ENCODE measurements at places on chromosomes 3 and 15. TPM values are rescaled to one million over a fixed set of nuclear protein-coding genes. Genes with fewer than 3 reads are reported as not detected.

- DNase-seq = no peak
Observed at GRCh38 chr3:186844908-186845307, 2.4 kb downstream of the ADIPOQ start.

- DNase-seq = no peak
Observed at GRCh38 chr3:45712434-45713110, 23.4 kb downstream of the SACM1L start.

ATG7 gene
- 38.6 TPM for total RNA-seq

- DNase-seq = no peak
Observed at GRCh38 chr3:127304121-127304744, 16.4 kb upstream of the PRR20G start.

DNA sequence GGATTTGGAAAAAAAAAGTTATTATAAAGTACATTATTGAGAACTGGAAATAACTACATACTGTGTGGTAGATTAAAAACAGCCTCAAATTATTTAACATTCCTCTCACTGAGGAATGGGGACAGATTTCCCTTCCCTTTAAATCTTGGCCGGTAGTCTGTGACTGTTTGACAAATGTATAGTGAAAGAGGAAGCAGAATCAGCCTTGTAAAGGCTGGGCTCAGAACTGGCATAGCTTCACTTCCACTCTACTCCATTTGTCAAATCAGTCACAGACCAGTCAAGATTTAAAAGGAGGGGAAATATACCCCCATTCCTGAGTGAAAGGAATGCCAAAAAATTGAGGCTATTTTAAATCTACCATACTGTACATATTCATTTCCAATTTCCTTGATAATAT lies 18.2 kb upstream of the B4GALT4 start:
- DNase-seq = no peak

GRCh38 chr15:95742836-95743235 lies 587.7 kb upstream of the NR2F2 start:
- DNase-seq = no peak

PRTG gene
- total RNA-seq = not detected

DNA sequence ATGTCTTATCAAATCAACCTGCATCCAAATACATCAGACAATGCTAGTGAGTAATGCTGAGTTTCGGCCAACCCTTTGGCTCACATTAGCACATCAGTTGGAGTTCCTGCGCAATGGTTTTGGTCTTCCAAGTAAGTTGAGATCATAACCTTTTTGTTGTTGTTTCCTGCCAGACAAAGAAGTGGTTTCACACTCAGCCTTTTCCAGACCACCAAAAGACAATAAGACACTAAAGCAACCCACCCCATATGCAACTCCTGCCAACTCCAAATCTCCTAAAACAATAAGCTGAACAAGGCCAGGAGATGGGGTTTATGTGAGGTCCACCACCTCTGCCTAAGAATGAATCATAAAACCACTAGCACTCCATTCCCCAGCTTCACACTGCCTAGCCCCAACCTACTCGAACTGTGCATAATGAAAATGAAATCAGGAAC lies 177.0 kb downstream of the ERC2 start:
- peak; percentile 14 for DNase-seq

GRCh38 chr3:177201700-177202397 lies 4.6 kb upstream of the TBL1XR1 start:
- DNase-seq = peak; percentile 65

DNA sequence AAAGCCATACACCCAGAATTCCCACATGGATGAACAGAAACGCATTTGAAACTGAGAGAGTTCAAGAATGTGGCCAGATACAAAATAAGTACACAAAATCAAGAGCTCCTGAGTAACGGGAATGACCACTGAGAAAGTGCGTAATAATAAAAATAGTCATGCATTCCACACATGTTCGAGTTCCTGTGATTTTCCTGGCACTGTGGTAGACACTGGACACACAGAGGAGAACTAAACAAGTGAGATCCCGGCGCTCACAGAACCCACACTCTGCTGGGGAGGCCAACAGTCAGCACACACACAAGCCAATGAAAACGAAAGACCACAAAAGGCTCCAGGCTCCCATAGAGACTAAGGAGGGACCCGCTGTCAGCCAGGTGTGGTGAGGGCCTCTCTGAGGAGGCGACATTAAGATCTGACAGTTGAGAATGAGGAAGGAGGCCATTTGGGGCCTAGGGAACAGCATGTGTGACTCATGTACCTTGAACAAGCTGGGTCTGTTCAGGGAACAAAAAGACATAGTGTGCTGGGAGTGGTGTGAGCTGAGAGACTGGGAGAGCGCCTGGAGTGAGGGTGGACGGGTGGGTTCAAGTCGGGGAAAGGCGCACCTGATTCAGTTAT lies 5.1 kb downstream of the FAM107A start:
- no peak for DNase-seq

CPB1 gene
- not detected for total RNA-seq

DNA sequence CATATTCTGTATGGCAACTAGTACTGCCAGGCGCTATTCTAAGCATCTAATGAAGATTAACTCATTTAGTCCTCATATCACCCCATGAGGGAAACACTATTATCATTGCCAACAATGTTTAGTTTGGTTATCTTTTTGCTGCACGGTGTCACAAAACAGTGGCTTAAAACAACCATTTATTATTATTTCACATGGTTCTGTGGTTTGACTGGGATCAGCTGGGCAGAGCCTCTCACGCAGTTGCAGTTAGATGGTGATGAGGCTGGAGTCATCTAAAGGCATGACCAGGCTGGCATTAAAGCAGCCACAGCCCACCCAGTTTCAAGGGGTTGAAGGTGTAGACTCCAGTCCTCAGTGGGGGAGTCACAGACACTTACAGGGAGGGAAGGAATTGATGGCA lies 32.8 kb upstream of the RASA2 start:
- no peak for DNase-seq

DNA sequence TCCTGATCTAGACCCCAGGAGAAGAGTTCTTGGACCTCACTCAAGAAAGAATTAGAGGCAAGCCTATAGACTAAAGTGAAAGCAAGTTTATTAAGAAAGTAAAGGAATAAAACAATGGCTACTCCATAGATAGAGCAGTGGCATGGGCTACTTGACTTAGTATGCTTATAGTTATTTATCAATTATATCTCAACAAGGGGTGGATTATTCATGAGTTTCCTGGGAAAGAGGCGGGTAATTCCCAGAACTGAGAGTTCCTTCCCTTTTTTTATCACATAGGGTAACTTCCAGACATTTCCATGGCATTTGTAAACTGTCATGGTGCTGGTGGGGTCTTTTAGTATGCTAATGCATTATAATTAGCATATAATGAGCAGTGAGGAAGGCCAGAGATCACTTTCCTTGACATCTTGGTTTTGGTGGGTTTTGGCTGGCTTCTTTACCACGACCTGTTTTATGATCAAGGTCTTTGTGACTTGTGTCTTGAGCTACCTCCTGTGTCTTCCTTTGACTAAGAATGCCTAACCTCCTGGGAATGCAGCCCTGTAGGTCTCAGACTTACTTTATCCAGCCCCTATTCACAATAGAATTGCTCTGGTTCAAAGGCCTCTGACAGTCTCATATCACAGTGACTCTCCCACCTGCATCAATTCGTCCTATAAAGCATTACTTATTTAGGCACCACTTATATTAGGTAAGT lies 35.3 kb upstream of the PLSCR2 start:
- no peak for DNase-seq

DNA sequence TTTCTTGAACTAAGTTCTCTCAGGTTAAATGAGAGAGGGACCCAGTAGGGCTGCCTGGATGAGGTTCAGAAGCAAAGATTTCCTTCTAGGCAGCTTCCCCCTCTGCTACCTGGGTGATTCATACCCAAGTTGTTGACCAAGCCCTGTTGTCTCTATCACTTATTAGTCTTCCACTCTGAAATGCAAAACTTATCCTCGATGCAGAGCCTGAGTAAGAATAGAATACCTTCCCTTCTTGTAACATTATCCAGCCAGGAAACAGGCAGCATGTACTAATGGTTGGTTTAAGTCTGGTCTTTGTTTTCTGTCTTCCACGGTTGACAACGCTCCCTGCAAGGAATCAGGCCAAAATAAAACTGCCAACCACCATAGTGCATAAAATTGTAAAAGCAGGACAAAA lies 377.3 kb downstream of the MECOM start:
- no peak for DNase-seq

TUSC7 gene
- not detected for total RNA-seq

DNA sequence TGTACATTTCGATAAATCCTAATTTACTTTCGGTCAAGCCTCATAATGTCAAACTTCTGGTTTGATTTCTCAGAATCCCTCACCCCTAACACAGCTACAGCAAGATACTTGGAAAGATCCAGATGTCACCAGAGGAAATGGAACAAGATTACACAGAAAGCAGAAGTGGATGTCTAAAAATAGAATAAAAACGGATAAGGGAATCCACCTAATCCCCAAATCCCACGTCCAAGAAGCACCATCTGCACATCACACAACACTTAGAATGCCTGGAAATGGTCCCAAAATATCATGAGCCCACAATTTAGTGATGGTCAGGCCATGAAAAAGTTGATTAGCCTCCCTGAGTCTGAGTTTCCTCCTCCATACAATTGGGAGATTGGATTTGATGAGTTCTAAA lies 61.7 kb downstream of the AGTR1 start:
- no peak for DNase-seq

DNA sequence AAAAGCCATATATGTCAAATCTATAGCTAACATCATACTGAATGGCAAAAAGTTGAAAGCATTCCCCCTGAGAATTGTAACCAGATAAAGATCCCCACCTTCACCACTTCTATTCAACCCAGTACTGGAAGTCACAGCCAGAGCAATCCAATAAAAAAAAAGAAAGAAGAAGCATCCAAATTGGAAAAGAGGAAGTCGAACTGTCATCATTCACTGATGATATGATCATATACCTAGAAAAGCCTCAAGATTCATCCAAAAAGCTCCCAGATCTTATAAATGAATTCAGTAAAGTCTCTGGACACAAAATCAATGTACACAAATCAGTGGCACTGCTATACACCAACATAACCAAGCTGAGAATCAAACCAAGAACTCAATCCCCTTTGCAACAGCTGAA lies 97.4 kb downstream of the CBLB start:
- DNase-seq = no peak

DNA sequence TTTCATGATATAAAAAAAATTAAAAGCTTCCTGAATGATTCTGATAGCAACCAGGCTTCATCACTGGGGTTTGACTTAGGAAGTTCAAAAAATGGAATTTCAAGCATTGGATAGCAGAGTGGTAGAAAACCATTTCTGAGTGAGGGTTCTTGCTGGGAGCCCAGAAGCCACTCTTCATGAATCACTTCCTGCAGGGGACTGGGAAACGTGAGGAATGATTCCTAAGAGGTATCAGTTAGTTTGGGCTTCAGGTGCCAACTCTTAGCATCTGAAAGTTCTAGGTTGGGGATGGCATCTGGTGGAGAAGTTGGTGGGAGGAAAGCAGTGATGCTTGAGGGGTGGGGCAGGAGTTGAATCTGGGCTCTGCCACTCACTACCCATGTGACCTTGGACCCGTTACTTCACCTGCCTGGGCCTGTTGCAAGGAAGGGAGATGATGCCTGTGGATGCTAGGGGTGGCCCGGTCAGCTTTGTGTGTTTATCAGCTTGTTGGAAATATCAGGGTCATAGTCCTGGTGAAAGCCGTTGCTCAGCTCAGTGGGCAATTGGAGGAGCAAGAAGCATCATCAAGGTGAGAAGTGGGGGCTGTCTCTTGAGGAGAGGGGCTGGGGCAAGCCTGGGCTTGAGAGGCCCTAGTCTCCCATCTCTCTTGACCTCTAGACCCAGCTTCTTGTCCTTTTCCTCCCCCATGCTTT lies 37.0 kb upstream of the TNFAIP8L3 start:
- DNase-seq = no peak

CERS3 gene
- 0.54 TPM for total RNA-seq

- DNase-seq = no peak
Observed at GRCh38 chr15:68023307-68024101, 30.6 kb upstream of the PIAS1 start.

DNA sequence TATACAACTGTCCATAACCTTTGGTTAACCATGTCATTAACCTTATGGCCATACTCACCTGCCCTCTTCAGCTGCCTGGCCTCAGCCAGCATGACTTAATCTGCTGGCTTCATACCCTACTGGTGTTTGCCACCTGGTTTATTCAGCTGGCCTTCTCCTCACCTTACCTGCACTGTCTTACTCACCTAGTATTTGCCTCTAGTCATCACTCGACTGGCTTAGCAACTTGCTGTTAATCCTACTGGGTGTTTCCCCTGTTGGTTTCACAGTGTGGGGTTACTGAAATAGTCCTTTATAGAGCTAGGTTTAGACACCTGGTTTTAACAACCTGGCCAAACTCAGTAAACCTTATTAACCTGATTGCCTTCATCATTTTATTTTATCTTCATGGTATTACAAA lies 96.4 kb downstream of the IL12A start:
- no peak for DNase-seq

DNA sequence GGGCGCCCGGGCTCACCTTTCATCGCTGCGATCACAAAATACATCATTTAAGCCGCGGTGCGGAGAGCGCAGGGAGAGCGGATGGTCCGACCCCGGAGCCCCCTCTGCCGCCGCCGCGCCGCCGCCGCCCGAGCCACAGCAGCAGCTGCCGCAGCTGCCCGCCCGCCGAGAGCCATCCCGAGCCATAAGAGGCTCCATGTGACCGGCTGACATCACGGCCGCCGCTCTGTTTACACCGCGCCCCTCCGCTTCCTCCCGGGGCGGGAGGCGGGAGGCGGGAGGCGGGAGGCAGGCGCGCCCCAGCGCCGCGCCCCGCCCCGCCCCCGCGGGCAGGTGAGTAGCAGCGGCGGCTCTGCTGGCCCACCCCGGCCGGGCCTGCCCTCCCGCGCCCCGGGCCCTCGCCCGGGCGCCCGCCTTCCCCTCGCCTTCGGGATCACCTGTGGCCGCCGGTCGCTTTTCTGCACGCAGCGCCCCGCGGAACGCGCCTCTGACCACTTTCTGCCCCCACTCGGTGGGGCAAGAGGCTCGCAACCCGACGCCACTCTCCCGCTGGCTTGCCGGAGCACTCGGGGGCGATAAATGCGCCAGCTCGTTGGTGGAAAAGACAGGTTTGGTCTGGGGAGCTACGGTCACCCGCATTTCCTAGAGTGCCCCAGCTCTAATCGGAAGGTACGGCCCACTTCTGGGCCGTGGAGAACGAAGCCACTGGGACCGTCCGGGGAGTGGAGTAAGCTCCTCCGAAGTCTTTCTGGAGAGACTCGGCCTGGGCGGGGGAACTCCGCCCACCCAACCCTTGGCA lies 113.6 kb upstream of the ICE2 start:
- DNase-seq = peak; percentile 84
